T-helper 2 cell treated with Interferon-gamma antibody and Interleukin-4, amounts not matched to agents 5 μg/mL and 100 μg/mL, for 36 hours (primary cell): ENCODE measurements at places on chromosomes 12 and 14.
A peak's percentile ranks its signal among the peaks of the same experiment; 100 is the strongest.

DNA sequence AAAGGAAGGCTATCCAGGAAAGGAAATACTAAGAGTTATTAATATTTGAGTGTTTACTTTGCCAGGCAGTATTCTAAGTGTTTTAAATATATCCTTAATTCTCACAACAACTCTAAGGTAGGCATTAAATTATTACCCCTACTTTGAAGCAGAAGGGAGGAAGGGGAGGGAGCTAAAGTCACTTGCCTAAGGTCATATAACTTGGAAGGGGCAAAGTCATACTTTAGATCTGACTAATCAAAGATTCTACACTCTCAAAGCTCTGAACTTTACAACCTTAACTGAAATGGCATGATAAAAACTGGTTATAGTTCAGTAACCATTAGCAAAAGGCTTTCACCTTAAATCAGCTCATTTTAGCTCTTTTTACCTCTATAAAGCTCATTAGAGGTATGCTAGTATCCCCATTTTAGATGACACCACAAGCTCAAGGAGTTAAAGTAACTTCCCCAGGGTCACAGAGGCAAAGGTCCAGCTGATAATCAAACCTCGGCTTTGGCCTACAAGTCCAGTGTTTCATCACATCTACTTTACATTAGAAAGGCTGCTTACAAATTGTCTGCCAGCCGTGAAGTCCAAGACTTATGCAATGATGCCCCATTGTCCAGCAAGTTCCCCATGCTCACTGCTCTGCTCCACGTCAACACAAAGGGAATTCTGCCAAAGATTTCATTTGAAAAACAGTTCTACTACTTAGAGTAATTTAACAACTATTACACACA is 223.9 kb downstream of the MED13L start:
- no peak for DNase-seq
- no peak overlapping the region for H3K4me3 ChIP-seq
- H3K4me1 ChIP-seq, result peaks cover 30% of the 10 kb centered on the region
- H3K27ac ChIP-seq, result no peak overlapping the region
- H3K36me3 ChIP-seq, result no peaks in the 10 kb centered on the region

DNA sequence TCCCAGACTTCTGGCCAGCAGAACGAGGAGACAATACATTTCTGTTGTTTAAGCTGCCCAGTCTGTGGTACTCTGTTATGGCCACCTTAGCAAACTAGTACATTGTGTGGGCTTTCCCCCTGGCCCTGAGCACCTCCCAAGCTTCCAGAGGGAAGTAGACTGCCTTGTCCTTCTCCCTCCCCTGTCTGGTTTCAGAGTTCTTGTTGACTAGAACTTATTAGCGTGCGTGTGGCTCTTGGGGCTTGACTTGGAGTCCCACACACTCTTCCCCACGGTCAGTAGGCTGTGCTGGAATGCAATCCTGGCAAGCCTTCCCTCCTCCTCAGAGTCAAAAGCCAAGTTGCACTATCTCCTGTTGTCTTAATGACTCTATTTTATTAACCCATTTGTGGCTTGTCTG is 27.7 kb downstream of the FBLN5 start:
- no peak overlapping the region for H3K27ac ChIP-seq
- H3K36me3 ChIP-seq, result no peaks in the 10 kb centered on the region
- no peaks in the 10 kb centered on the region for H3K27me3 ChIP-seq
- no peak overlapping the region for H3K4me3 ChIP-seq
- DNase-seq, result no peak
- H3K4me1 ChIP-seq, result no peaks in the 10 kb centered on the region

- H3K4me1 ChIP-seq, result peaks cover 42% of the 10 kb centered on the region
- H3K4me3 ChIP-seq, result no peak overlapping the region
- peaks cover 56% of the 10 kb centered on the region for H3K36me3 ChIP-seq
- DNase-seq, result no peak
- no peaks in the 10 kb centered on the region for H3K27me3 ChIP-seq
Measured at GRCh38 chr14:64412237-64412636, 24.1 kb downstream of the MTHFD1 start.

DNA sequence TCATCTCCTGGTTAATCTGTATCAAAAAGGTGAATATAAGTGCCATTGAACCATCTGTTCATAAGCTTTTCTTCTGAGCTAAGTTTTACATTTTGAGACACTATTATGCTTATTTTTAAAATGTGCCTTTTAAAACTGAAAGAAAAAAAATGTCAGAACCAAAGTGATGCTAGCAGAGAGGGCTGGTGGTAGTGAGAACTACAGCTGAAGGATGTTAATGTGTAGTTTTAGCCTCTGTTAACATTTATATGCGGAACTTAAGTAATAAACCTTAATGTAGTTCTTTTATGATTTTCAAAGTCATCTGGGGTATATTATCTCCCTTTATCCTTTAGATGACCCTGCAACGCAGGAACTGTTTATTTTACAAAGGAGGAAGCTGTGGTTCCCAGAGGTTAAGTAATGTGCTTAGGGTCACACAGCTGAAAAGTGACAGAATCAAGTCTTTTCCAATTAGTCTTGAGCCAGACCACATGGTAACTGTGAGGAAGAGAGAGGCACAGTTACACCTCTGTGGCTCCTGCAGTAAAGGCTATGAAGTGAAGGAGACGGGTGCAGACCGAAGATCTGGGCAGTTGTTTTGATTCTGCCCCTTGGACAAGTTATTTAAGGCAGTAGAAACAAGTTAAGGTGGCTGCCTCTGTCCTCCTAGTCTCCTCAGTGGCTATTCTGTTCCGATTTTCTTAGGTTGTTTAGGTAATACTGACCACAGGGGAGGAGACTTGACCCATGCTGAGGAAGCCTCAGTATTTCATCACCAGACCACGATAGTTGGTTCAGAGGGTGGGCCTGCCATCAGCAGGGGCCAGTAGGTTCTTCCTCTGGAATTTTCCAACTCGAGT is 23.9 kb downstream of the GNG2 start:
- peaks cover 56% of the 10 kb centered on the region for H3K36me3 ChIP-seq
- DNase-seq, result no peak
- H3K4me1 ChIP-seq, result peaks cover 35% of the 10 kb centered on the region
- H3K4me3 ChIP-seq, result peak overlapping the region; percentile 40
- H3K27ac ChIP-seq, result peak overlapping the region; percentile 43

DNA sequence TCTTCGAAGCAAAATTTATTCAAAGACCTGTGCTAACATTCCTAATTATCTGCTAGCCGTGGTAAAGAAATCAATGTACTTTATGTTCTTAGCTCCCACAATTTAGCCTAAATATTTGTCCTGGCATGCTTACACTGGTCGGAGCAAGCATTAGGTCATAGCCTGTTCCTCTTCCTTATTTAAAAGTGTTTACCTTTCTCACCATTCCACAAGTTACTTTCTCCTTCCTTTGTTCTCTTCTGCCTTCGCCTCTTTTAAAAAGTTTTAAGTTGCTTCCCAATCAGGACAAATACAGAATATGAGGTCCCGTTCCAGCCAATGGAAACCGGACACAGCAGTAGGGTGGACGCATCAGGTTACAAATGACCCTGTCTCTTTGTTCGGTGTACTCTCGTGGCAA is 11.6 kb downstream of the CDK2AP1 start:
- no peaks in the 10 kb centered on the region for H3K27me3 ChIP-seq
- H3K27ac ChIP-seq, result no peak overlapping the region
- DNase-seq, result no peak
- H3K36me3 ChIP-seq, result peaks cover 38% of the 10 kb centered on the region
- peaks cover 4% of the 10 kb centered on the region for H3K4me1 ChIP-seq

GRCh38 chr14:85907536-85907935 is 377.6 kb downstream of the FLRT2 start:
- H3K27ac ChIP-seq, result no peak overlapping the region
- H3K4me1 ChIP-seq, result no peaks in the 10 kb centered on the region
- H3K4me3 ChIP-seq, result no peak overlapping the region
- H3K36me3 ChIP-seq, result no peaks in the 10 kb centered on the region
- no peak for DNase-seq

DNA sequence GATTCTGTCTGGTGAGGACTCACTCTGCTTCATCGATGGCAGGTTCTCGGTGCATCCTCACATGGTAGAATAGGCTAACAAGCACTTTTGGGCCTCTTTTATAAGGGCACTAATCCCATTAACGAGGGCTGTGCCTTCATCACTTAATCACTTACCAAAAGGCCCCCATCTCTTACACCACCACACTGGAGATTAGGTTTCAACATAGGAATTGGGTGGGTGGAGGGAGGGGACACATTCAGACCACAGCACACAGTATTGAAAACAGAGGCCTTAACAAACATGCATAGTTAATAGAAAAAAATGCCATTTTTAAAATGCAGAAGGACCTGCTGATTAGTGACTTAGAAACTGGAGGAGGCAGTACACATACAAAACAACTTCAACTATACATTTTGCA is 61.6 kb downstream of the SPPL3 start:
- H3K27me3 ChIP-seq, result no peaks in the 10 kb centered on the region
- H3K36me3 ChIP-seq, result peaks cover 7% of the 10 kb centered on the region
- no peak overlapping the region for H3K4me3 ChIP-seq
- H3K4me1 ChIP-seq, result peaks cover 28% of the 10 kb centered on the region

DNA sequence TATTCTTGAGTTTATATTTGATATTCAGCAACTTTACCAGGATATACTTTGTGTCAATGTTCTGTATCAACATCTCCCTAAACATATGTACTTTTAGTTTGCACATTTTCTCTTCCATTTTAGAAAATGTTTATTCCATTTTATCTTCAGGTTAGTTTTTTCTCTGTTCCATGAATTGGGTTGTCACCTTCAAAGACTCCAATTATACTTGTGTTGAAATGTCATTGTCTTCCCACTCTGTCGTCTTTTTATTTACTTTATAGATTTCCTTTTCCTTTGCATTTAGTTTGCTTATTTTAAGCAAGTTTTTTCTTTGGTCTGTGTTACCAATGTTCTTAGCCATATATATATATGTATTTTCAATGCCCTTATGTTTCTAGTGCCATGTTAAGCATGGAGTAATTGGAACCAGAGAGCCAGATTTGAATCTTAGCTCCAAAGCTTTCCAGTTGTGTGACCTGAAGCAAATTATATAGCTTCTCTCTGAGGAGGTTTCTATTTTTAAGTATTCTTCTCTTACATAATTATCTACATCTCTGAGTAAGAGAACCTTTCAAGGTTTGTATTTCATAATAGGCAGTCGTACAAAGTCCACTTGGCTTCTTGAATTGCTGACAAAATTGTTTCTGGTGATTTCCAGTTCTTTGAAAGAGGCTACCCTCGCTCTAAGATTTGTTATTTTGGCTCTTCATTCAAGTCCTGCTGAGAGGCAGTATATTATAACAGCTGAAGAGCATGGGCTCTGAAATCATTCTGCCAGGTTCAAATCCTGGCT is 85.8 kb upstream of the DYRK2 start:
- no peak for DNase-seq
- no peak overlapping the region for H3K4me3 ChIP-seq
- H3K27ac ChIP-seq, result no peak overlapping the region

DNA sequence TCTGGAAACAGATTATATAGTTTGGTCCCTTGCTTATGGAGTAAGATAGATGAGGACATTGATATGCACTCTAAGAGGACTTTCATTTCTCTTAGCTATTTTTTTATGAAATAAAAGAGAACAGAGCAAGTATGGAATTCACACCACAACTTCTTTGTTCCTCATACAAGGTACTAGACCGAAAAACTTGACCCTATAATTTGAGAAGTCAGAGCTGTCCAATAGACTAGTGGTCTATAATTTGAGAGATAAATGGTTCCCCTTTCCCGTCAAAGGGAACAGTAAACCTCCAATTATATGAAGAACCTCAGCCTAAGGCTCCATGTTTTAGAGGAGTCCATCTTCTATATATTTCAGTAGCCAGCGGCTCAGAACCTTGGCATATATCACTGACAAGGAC is 58.5 kb upstream of the HIF1A start:
- no peaks in the 10 kb centered on the region for H3K27me3 ChIP-seq
- peaks cover 25% of the 10 kb centered on the region for H3K4me1 ChIP-seq

- H3K27me3 ChIP-seq, result no peaks in the 10 kb centered on the region
- DNase-seq, result no peak
- no peak overlapping the region for H3K4me3 ChIP-seq
- H3K4me1 ChIP-seq, result no peaks in the 10 kb centered on the region
- H3K27ac ChIP-seq, result no peak overlapping the region
Measured at GRCh38 chr12:42990387-42990786, 400.8 kb upstream of the PRICKLE1 start.

DNA sequence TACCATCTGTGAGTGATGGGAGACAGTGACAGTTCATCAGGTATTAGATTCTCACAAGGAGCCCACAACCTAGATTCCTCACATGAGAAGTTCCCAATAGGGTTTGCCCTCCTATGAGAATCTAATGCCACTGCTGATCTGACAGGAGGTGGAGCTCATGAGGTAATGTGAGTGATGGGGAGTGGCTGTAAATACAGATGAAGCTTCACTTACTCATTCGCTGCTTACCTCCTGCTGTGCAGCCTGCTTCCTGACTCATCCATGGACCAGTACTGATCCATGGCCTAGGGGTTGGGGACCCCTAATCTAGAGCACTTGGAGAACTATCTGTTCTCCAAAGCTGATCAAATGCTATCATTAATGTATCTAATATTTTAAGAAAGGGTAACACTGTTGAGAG is 17.7 kb downstream of the CLEC2D start:
- H3K27ac ChIP-seq, result peak overlapping the region; percentile 31
- peaks cover 45% of the 10 kb centered on the region for H3K4me1 ChIP-seq
- no peaks in the 10 kb centered on the region for H3K27me3 ChIP-seq
- peaks cover 92% of the 10 kb centered on the region for H3K36me3 ChIP-seq
- H3K4me3 ChIP-seq, result no peak overlapping the region
- no peak for DNase-seq

GRCh38 chr14:23895480-23895879 is 58.1 kb upstream of the DHRS4 start:
- H3K4me3 ChIP-seq, result no peak overlapping the region
- H3K27ac ChIP-seq, result no peak overlapping the region
- H3K4me1 ChIP-seq, result no peaks in the 10 kb centered on the region
- H3K36me3 ChIP-seq, result no peaks in the 10 kb centered on the region
- DNase-seq, result no peak
- H3K27me3 ChIP-seq, result no peaks in the 10 kb centered on the region

DNA sequence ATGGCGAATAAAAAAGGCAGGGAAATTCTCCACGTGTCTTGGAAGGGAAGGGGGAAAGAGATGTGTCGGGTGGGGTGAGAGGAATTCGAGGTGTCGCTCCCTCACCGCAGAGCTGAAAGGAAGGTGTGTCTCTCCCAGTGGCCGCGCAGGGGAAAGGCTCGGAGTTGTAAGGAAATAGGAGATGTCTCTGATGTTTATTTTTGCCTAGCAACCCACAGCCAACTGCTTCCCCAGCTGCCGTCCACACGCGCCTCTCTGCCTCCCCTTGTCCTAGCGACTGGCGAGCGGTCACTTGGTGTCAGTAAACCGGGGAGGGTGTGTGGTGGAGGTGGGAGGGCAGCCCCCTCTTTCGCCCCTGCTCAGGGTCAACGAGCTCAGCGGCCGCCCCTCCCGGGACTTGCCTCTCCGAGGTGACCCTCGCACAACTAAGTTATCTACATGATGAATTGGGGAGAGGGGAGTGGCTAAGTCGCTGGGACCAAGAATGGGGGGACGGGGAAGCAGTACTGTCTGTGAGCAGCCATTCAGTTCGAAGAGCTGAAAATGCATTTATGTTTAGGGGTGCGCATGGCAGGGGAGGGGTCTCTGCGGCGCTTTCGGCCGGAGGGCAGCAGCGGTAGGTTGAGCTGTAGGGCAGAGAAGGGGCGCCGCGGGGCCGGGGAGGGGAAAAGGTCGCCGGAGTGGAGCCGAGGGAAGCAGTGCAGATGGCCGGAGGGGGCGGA is 585 bp upstream of the DYRK2 start:
- H3K36me3 ChIP-seq, result peaks cover 17% of the 10 kb centered on the region
- H3K4me1 ChIP-seq, result peaks cover 32% of the 10 kb centered on the region
- peaks cover 19% of the 10 kb centered on the region for H3K27me3 ChIP-seq
- peak overlapping the region; percentile 91 for H3K27ac ChIP-seq
- DNase-seq, result peak; percentile 18
- H3K4me3 ChIP-seq, result peak overlapping the region; percentile 92

- no peaks in the 10 kb centered on the region for H3K4me1 ChIP-seq
- peaks cover 25% of the 10 kb centered on the region for H3K27me3 ChIP-seq
- no peak overlapping the region for H3K4me3 ChIP-seq
- H3K27ac ChIP-seq, result no peak overlapping the region
- DNase-seq, result no peak
Measured at GRCh38 chr14:59132796-59133494, 55.5 kb upstream of the DAAM1 start.
